ENCODE measurements at places on chromosomes 11 and 22.

GRCh38 chr22:50656122-50657070, 16.2 kb upstream of the SHANK3 start:
- DNase-seq = no peak

GRCh38 chr11:78370406-78371172, 47.0 kb downstream of the GAB2 start:
- DNase-seq = no peak

DNA sequence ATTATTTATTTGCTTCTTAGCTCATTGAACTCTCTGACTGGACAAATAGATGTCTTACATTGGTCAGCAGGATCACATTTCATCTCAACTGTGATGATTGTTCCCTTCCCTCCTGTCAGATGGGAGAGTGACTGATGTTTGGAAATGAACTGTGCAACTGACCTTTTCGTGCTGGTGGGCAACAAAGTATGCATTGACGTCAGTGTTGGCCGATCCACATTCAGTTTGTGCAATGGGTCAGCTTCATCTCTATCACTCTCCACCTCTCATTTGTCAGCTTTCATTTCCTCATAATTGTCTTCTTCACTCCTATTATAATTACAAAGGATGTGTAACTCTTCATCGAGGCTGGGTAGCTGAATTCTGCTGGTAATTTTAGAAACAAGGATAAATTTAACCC, 71.3 kb downstream of the PPP2R1B start:
- DNase-seq = no peak

GRCh38 chr11:70250876-70251658, 19.4 kb upstream of the PPFIA1 start:
- no peak for DNase-seq

- DNase-seq = no peak
Observed at GRCh38 chr11:3001496-3001895, 9.4 kb upstream of the NAP1L4 start.

- DNase-seq = no peak
Observed at GRCh38 chr11:118339281-118339961, 3.1 kb downstream of the CD3D start.

DNA sequence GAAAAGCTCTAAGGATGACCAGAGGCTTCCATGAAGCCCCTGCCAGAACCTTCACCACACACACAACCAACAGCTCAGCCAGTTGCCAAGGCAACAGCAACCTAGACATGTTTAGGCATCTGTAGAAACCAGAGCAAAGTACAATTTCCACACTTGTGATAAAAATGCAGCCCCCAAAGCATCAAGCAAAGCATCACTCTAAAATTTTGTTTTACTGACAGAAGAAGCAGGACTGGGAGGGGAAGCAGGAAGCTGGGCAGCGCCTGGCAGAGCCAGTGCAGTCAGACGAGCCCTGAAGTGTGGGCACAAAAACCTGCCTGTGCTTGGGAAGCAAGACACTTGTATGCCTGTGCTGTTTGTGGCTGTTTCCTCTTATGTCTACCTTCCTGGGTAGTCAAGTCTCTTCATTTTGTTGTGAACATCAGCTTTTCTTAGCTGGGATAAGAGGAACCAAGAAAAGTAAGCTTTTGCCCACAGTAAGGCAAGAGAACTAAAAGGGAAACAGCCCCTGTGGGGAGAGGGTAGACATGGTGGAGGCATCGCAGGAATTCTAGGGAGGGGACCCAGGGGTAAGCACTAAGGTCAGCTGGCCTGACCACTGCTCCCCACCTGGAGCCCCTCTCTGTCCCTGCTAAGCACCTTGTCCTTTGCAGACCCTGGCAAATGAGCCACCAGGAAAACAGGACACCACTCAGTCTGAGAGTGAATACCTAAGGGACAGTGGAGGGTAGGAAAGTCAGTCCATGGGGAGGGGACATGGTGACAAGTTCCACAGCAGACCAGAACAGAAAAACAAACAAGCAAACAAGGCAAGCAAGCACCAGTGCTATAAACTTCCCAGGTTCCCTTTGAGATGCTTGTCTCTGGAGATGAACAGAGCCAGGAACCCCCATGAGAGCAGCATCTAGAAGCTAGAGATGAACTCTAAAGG, 13.4 kb downstream of the PACSIN2 start:
- no peak for DNase-seq

- no peak for DNase-seq
Observed at GRCh38 chr11:62513626-62514025, 33.0 kb downstream of the AHNAK start.

DNA sequence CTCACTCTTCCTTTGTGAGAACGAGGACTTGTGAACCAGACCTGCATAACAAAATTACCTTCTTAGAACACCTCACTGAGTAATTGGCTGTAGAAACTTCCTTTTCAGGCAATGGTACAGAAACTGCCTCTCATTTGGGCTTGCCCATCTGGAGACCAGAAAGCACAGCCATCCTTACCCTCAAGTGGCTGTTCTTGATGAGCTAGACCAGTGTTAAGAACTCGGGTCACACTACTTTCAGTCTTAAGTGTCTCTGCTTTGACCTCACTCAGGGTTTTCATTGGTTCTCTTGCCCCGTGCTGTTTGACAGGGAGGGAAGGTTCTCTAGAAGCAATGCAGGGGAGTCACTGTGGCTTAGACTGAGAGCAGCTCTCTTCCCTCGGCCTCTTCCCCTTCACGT, 29.3 kb downstream of the NAT10 start:
- DNase-seq = no peak

- DNase-seq = no peak
Observed at GRCh38 chr11:15685306-15685705, 570.6 kb downstream of the INSC start.

DNA sequence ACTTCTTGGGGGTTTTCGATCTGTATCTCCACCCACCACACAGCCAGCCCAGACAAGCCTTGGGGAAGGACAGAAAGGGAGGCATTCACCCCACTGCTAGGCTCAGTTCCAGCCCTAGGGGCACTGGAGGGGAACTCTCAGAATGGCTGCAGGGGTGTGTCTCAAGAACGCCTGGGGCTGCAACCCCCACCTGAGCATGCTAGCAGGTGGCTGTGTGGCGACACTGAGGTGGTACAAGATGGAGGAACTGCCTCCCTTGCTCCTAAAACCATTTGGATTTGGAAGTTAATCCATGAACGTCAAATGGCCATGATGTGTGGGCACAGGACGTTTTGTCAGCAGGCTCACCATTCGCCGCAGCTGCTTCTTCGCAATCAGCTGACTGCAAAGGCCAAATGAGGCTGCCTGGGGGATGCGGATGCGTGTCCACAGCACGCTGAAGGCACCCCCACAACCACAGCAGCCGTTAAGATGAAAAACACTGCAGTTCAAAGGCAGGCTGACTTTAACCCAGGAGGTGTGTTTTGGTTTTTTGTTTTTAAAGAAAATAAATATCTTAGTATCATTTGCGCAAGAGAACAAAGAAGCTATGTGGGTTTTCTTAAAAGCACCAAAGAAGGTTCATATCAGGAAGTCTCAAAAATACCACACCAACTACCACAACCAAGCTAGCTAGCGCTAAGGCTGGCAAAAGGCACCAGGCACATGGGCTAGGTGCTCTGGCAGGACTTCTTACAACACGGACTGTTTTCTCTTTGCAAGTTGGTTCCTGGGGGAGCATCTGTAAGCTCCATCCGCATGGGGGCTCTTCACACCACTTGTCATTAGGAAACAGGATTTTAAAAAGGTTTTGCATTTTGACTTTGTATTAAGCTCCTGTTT, 22.2 kb upstream of the NAP1L4 start:
- DNase-seq = peak; percentile 69

DNA sequence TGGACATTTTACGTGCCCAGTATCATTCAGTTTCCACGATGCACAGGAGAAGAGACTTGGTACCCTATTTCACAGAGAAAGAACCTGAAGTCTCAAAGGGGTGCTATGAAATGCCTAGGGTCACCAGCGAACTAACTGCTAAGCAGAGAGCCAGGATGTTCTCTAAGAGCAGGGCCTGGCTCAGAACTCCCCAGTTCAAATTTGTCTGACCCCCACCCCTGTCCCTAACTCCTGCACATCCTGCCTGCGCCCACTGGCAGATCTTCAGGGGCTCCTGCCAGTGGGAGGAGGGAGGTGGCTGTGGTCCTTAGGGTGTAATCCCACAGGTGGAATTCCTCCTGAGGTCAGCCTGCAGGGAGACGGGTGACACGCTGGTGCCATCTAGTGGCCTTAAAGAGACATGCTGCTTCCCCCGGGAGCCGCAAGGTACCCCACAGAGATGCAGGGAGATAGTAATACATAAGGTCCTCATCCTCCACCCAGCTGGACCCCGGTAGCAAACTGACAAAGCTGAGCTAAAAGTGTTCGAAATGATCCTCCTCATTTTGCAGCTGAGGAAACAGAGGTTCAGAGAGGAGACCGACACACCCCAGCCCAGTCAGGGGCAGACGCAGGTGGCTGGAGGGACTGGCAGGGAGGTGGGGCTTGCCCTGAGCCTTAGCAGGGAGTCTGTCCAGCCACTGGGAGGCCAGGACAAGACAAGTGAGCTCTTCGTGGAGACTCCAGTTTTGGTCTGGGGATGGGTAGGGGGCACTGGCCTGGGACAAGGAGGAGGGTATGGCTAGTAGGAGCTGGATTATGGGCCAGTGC, 34.1 kb downstream of the MB start:
- peak; percentile 27 for DNase-seq

- peak; percentile 40 for DNase-seq
Observed at GRCh38 chr22:22558972-22559603, at the start of gene PRAME. Gene PRAME, minus strand, starts transcription at chr22:22559265. Its CDS starts 2,433 bp downstream, at chr22:22556832.

DNA sequence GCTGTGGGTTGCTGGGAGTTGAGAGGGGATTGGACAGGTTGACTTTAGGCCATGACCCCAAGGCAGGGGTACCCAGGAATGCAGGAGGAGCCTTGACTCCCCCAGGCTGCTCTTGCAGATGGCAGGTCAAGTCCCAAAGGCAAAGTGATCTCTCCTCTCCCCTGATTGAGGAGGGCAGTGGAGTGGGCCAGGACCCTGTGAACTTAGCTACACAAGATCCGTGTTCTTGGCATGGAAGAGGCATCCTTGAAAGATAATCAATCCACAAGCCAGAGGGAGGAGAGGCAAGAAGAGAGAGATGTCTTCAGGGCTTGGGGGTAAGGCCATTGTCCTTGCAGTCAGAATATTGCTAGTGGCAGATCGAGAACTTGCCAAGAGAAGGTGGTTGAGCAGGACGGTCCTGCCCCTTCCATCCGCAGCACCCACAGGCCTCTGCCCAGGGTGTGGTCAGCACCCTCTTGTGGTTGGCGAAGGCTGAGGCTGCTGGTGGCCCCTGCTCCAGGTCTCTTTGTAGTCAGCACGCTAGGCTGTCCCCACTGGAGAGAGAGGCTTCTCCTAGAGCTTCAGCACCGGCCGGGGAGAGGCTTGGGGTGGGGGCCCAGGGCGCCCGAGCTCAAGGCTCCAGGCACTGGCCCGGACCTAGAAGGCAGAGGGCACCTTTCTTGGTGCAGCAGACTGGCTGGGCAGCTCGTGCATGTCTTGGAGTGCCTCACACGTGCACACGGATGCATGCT, 45.4 kb downstream of the KCNC1 start:
- no peak for DNase-seq

GRCh38 chr11:28529540-28530410, 421.6 kb downstream of the METTL15 start:
- no peak for DNase-seq

GRCh38 chr11:113528982-113529381, 53.8 kb upstream of the DRD2 start:
- DNase-seq = no peak

- no peak for DNase-seq
Observed at GRCh38 chr22:42372976-42373375, 59.2 kb downstream of the NFAM1 start.

DNA sequence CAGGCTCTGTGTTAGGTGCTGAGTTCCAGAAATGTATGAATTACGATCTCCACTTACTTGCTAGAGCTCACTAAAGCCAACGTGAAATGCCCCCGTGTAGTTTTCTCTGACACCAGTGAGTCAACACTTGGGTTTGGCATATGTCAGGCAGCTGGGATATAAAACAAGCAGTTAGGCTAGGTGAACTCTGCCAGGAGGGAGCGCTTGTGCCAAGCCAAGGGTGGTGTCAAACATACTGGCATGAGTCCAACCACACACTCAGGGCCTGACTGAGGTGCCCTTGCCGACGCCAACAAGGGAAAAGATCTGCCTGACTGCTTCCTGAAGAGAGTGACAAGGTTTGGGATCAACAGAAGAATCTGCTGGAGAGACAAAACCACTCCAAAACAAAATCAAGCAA, 167.8 kb upstream of the NARS2 start:
- DNase-seq = no peak

- no peak for DNase-seq
Observed at GRCh38 chr22:24584871-24585411, 7.9 kb downstream of the LRRC75B start.

DNA sequence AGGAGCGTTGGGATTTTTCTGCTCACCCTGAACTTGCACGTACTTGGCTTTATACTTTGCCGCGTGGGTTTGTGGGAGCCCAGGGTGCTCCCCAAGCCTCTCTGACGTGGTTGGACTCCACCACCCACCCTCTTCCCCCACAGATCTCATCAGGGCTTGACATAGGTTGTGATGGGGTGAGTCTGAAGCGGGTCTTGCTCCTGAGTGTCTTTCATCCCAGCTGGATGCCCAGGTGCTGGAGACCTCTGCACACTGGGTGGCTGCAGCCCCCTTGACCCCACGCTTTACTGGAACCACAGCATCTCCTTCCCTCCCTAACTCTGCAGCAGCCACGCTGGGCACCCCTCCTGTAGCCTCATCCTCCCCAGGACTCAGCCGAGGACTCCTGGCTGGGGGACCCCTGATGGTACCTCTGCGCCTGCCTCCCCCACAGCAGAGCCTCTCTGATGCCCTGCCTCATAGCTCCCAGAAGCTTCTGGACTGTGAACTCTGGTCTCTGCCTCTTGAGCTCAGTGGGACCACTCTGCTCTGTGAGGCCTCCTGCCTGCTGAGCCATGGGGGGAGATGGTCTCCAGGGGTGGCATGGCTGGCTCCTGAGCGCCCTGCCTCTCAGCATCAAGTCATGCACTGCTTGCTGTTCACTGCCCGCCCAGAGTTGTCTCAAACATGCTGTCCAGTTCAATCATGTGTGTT, 45.2 kb downstream of the MYEOV start:
- DNase-seq = no peak

- DNase-seq = no peak
Observed at GRCh38 chr11:64582885-64583284, 8.1 kb upstream of the SLC22A12 start.

- DNase-seq = no peak
Observed at GRCh38 chr11:46718155-46719019, 626 bp upstream of the F2 start.

- DNase-seq = no peak
Observed at GRCh38 chr11:3971756-3972404, 116.4 kb downstream of the STIM1 start.

GRCh38 chr11:44192462-44193100, 97.1 kb downstream of the EXT2 start:
- DNase-seq = no peak

DNA sequence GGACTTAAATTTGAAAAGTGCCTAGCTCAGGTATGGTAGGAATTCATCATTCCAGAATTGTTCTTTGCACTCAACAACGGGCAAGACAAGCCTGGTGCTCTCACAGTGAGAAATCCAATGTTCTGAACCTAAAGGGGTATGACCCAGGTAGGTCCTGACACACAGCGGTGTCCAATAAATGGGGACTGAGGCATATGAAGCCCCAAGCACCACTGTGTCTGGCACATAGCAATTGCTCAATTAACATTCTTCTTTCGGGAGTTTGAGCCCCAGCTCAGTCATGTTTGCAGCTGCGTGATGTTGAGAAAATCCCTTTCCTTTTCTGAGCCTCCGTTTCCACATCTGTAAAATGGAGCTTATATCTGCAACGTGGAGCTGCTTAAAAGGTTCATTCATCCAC, 535.8 kb downstream of the MIAT start:
- DNase-seq = no peak

- no peak for DNase-seq
Observed at GRCh38 chr11:65651339-65651588, 11.5 kb downstream of the RELA start.
